Aorta (tissue), 5 donors: ENCODE measurements at places on chromosomes 2 and 18. TPM values are rescaled to one million over a fixed set of nuclear protein-coding genes. Genes with fewer than 3 reads are reported as not detected.

LONRF2 gene
- 10.9 TPM for total RNA-seq

CCBE1 gene
- 0.36 TPM for total RNA-seq

ANKRD36B gene
- 56.8 TPM for total RNA-seq

OXER1 gene
- total RNA-seq, result 2.2 TPM

REG1B gene
- 4.9 TPM for total RNA-seq

NT5C1B gene
- not detected for total RNA-seq

POMC gene
- 1.2 TPM for total RNA-seq
